ENCODE measurements at places on chromosomes 2 and 18.

DNA sequence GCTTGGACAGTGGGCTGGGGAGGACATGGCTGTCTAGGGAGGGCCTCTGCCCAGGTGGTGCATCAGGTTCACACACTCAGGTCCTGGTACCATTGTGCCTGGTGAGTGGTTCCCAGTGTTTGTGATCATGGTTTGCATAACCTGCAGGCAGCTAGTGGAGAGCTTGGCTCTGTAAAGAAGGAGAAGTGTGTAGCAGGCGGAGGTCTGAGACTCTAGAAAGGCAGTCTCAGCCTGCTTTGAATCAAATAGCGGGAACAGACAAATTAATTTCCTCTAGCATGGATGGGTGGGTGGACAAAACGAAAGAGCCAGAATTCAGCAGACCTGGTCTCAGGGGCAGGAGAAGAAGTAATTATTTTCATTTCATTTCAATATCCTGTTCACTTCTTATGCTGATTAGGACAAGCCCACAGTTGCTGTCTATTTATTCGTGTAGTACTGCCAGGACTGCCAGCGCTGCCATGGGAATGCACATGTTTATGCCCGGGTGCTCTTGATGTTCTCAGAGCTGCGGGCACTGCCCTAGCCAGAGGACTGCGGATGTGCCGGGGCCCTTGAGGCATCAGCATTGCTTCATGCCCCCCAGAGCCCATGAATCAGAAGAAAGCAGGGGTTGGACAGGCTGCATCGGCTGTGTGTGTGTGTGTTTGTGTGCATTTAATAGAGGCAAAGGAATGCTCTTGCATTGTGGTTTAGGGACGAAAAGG lies 45.4 kb upstream of the DLX2 start:
- DNase-seq = no peak

- no peak for DNase-seq
Measured at GRCh38 chr18:22521026-22521707, 103.5 kb upstream of the CTAGE1 start.

DNA sequence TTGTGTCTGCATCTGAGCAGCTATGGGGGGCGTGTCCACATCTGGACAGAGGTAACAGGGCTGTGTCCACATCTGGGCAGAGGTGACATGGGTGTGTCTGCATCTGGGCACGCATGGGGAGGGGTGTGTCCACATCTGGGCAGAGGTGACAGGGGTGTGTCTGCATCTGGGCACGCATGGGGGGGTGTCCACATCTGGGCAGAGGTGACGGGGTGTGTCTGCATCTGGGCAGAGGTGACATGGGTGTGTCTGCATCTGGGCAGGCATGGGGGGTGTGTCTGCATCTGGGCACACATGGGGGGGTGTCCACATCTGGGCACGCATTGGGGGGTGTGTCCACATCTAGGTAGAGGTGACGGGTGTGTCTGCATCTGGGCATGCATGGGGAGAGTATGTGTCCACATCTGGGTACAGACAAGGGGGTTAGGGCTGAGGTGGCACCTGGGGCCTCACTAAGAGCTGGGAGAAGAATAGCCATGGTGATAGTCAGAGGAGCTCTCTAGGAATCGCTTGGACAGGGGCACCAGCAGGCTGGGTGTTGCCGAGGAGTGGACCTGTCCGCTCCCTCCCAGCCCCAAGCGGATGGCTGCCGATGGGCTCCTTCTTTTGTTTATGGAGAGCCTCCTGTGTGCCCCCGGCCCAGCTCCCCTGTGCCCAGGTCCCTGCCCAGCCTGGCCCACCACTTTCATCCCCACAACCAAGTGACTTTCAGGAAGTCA lies 177.8 kb downstream of the EIPR1 start:
- DNase-seq = no peak

- no peak for DNase-seq
Measured at GRCh38 chr2:144583741-144584453, 64.0 kb upstream of the ZEB2 start.

DNA sequence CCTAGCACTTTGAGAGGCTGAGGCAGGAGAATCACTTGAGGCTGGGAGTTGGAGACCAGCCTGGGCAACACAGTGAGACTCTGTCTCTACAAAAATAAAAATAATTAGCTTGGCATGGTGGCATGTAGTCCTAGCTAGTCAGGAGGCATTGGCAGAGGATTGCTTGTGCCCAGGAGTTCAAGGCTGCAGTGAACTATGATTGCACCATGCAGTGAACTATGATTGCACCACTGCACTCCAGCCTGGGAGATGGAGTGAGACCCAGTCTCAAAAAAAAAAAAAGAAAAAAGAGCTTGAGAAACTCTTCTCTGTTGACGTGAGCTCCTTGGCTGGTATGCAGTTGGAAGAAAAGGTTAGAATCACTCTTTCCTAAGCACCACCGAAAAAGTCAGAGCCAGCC lies 125.1 kb upstream of the TNP1 start:
- DNase-seq = no peak

DNA sequence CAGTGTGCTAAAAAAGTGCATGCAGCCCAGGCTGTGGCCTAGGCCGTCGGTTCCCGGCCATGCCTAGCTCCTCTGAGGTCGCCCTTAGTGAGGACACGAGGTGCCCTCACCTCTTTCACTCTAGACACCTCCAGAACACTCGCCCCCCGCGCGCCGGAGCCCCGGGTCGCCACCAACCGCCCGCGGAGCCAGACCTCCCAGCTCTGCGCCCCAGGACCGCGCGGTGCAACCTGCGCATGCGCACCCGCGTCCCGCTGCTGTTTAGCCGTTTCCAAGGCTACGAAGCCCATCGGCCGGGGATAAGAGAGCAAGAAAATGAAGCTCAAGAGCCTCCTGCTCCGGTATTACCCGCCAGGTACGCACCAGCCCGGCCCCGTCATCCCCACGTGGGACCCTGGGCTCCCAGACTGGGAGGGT lies at the start of gene DAW1:
Gene DAW1 (plus strand): TSS at position 257 of the 417 bp plus-strand sequence. CDS start 59 bp downstream, at position 316.
- DNase-seq = no peak

DNA sequence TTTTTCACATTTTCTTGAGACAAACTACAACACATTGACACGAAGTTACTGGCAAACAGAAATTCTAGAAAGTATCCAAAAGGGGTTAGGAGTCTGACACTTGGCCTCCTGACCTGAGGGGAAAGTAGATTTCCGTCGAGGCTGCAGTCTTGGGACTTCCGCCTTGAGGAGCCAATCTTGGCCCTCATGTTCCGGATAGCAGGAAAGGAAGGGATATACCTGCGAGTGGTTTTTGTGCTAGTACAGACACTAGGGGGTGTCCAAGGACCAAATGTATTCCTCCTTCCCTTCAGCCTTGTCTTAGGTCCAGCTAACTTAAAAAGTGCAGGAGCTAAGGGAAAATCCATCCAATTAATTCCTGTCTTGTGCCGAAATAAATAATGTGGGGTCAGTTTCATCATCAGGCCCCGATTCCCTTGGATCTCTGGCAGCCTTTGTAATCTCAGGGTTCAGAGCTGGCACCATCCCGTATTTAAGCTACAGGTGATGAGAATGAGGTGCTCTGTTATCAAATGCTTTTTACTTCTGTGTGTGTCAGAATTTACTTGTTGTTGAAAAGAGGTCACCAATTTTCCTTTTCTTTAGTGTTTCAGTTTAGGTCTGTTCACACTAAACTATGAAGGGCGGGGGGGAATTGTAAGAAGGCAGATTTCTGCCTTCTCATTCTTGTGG lies 330.2 kb upstream of the FANCL start:
- DNase-seq = peak; percentile 23

GRCh38 chr2:136901732-136902131 lies 136.4 kb downstream of the THSD7B start:
- DNase-seq = no peak

GRCh38 chr2:5691985-5692529 lies at the start of gene SOX11:
Gene SOX11, plus strand, starts transcription at chr2:5692384. Its CDS starts 338 bp downstream, at chr2:5692722.
- DNase-seq = peak; percentile 40

- no peak for DNase-seq
Measured at GRCh38 chr2:208618220-208618619, 211.6 kb downstream of the PTH2R start.

DNA sequence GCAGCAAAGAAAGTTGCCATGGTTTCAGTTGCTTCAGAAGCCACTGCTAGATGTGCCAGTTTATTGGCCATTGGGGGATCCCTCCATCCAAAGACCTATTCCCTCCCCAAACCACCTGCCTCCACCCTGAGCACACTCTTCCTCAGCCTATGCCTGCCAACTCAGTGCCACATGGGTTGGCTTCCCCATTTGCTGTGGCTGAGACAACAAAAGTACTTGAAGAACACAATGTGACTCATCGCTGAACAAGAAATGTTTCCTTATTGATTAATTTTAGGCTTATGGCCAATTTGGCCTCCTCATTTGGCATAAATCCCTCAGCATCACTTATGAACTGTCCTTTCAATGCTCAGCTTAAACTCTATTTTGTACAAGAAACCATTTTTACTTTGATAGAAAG lies 215.9 kb downstream of the TMEM247 start:
- DNase-seq = no peak

DNA sequence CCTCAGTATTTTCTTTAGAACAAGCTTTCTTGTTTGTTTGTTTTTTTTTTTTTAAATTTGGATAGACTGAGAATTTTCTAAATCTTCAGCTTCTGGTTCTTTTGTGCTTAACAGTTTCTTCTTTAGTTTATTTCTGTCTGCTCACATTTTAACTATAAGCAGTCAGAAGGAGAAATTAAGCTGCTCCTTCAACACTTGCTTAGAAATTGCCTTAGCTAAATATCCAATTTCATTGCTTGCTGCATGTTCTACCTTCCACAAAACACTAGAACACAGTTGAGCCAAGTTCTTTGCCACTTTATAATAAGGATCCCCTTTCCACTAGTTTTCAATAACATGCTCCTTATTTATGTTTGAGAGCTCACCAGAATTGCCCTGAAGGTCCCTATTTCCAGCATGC lies 57.7 kb downstream of the NBEAL1 start:
- DNase-seq = no peak

GRCh38 chr2:152400607-152401214 lies 65.7 kb downstream of the FMNL2 start:
- DNase-seq = no peak

DNA sequence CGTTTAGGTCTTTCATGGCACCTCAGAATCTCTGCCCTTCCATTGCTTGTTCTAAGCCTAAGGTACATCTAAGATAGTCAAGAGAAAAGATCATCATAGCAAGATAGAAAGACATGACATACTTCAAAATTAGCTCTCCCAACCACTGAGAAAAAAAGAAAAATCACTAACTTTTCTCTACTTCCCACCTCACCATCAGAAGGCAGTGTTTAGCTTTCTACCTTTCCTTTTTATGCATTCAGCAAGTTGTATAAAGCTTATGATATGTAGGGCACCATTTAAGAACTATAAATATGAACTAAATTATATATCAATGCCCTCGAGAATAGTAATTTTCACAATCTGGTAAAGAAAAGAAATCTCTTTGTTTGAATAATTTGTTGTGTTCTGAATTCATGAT lies 331.8 kb upstream of the VWC2L start:
- no peak for DNase-seq

DNA sequence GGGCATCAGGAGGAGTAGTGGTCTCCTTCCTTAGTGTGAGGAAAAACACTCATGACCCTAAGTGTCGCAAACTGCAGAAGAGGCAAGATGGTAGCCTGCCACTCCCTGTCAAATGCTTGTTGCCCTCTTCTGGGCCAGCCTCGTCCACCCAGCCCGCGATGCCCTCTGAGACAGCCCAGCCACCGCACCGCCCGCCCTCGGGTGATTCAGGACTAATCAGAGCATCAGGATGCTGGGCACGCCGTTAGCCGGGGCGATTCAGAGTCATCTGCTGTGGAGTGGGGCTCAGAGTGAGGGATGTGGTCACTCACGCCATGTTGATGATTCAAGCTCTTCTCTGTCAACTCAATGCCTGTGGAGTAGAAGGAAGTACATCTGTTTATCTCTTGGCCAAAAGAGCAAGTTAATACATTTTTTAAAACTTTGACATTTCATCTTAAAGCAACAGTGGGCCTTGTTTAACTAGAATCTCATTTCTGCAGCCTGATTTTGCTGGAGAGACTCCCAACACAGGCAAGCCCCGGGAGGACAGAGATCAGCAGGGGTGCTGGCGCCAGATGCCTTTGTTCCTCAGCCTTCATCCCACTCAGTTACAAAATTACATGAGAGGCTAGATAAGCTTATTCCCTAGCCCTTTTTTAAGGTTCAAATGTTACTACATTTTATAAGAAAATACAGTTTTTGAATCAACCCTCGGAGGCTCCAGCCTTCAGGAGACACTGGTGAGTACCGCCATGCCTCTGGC lies 79.0 kb downstream of the TMEM18 start:
- DNase-seq = no peak

GRCh38 chr2:125822746-125823145 lies 833.2 kb upstream of the GYPC start:
- no peak for DNase-seq

GRCh38 chr2:186588940-186589611 lies 780 bp upstream of the ITGAV start:
- DNase-seq = no peak

GRCh38 chr18:27583466-27583865 lies 398.4 kb upstream of the CHST9 start:
- no peak for DNase-seq

DNA sequence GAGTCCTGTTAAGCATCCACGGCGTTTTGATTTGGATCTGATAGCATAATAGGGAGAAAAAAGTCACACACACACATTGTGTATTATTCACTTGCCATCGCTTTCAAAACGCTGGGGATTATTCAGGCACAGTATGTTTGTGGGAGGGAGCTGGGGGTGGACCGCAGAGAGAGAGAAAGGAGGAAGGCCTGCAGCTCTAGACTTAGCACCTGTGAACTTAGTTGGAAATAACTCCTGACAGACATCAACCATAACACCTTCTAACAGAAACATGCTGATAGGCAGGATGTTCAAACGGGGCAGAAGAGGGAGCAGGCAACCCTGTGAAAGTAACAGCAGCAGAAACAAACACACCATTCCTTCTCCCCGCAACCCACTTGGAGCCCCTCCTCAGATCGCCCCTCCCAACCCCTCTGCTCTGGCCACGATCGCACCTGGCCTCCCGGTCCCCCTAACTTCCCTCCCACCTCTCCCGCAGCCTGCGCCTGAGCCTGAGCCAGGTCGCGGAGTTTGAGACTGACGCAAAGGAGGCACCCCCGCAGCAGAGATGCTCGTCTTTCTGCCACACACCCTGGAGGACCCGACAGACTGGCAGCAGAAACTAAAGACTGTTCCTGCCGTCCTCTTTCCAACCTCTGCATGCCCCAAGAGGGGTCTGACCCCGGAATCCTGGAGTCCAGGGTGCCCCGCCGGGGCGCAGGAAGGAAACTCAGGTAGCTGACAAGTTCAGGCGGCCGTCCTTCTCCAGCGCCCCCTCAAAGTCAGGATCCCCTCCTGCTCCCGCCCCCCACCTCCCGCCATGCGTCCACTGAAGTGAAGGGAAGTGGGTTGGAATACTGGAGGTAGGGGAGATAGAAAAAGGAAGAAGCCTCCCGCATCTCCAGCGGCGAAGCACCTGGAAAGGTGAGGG lies 738 bp downstream of the CHST9 start:
- no peak for DNase-seq

- no peak for DNase-seq
Measured at GRCh38 chr18:10398571-10398970, 55.9 kb upstream of the APCDD1 start.

GRCh38 chr2:21740484-21740883 lies 616.7 kb downstream of the TDRD15 start:
- no peak for DNase-seq

GRCh38 chr2:195049372-195050031 lies 607.5 kb upstream of the SLC39A10 start:
- no peak for DNase-seq

- no peak for DNase-seq
Measured at GRCh38 chr18:56652802-56653201, 1.6 kb downstream of the WDR7 start.

GRCh38 chr2:49123600-49123999 lies 30.7 kb downstream of the FSHR start:
- no peak for DNase-seq

GRCh38 chr2:165902934-165903333 lies 50.6 kb downstream of the TTC21B start:
- DNase-seq = no peak

GRCh38 chr2:24613154-24613814 lies 122.2 kb downstream of the NCOA1 start:
- no peak for DNase-seq

Data from nucleus accumbens (tissue), 56 donors.